Heart left ventricle (tissue), 16 donors: ENCODE measurements at places on chromosomes 13 and 19.

DNA sequence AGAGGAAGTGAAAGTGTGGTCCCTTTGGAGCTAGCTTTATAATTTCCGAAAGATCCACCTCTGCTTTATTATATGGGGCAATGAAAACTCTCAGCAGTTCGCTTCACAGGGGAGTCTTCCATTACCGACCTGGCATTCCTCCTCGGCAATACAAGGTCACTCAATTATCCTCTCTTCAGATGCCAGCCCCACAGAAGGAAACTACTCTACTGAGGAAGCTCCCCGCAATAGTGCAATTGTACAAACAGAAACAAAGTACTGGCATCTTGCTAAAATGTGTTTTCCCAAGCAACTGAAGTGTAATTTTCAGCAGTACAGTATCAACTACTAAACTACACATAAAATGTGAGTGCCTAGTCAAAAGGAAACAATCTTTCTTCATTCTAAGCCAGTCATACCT, 702.0 kb downstream of the PCDH9 start:
- DNase-seq: no peak

- DNase-seq: no peak
Observed at GRCh38 chr19:29586401-29586800, 19.7 kb upstream of the POP4 start.

GRCh38 chr19:9962623-9963290, 26.4 kb upstream of the OLFM2 start:
- DNase-seq: no peak

DNA sequence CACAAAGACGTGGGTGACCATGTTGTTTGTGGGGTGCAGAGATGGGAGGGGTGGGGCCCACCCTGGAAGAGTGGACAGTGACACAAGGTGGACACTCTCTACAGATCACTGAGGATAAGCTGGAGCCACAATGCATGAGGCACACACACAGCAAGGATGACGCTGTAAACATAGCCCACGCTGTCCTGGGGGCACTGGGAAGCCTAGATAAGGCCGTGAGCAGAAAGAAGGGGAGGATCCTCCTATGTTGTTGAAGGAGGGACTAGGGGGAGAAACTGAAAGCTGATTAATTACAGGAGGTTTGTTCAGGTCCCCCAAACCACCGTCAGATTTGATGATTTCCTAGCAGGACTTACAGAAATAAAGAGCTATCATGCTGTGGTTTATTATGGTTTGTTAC, 5.6 kb downstream of the KLK2 start:
- DNase-seq: no peak

DNA sequence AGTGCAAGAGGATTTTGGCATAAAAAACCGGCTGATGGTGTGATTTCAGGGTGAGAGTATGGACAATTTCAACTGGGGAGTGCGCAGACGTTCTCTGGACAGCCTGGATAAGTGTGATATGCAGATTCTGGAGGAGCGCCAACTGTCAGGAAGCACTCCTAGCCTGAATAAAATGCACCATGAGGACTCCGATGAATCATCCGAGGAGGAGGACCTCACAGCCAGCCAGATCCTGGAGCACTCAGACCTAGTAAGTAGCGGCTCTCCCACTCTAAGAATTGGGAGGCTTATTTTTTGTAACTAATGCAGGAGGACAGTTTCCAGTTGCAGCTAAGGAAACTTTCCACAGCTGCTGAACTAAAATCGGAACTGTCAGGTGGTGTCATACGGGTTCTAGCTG, 53.6 kb downstream of the ZAR1L start:
- DNase-seq: peak; percentile 90

DNA sequence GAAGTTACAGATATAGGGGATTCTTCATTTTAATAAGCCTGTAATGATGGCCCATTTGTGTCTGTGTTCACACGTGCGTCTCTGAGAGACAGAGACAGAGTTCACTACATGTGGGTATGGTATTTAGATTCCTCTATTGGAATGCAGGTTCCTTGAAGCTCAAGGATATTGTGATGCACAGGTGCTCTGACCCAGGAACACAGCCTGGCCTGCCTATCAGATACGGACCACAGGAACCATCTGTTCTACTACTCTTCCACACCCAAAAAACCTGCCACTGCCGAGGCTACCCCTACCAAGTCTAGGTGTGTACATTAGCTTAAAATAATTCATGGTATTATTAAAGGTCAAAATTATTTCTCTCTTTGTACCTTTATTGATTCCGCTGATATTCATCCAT, 289.2 kb downstream of the ATP8A2 start:
- no peak for DNase-seq

- peak; percentile 36 for DNase-seq
Observed at GRCh38 chr19:42420055-42420544, 7.1 kb downstream of the LIPE start.

DNA sequence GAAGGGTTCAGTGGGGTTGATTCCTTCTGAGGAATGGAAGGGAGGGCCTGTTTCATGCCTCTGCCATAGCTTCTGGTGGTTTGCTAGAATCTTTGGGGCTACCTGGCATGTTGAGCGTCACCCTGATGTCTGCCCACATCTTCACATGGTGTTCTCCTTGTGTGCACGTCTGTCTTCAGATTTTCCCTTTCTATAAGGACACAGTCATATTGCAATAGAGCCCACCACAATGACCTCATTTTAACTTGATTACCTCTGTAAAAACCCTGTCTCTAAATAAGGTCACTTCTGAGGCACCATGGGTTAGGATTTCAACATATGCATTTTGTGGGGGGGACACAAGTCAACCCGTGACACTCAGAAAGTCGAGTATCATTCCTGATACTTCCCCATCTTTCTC, 257.9 kb downstream of the COG6 start:
- DNase-seq: no peak

- no peak for DNase-seq
Observed at GRCh38 chr13:45702088-45702487, at the start of gene CBY2. Gene CBY2 (plus strand): TSS chr13:45702320. CDS start chr13:45702391, 71 bp downstream.

DNA sequence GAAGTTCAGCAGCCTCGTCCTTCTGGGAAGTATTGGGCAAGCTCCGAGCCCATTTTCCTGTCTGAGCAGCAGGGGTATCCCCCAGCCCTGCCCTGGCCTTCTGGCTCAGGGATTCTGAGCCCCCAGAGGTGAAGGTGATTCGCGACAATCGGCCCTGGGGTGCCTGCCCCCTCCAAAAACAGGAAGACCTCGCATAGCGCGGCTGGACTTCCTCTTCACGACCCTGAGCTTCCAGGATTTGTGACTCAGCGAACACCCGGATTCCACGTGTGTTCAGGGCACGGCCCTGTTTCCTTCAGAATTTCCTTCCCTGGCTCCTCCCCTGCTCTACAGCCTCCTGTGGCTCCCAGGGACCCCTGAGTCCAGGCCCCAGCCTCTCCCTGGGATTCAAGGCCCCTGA, at the start of gene SEMA6B:
SEMA6B (minus strand) TSS at position 116 of the 400 bp plus-strand sequence. CDS start 1,227 bp downstream, outside the sequence.
- DNase-seq: peak; percentile 67

DNA sequence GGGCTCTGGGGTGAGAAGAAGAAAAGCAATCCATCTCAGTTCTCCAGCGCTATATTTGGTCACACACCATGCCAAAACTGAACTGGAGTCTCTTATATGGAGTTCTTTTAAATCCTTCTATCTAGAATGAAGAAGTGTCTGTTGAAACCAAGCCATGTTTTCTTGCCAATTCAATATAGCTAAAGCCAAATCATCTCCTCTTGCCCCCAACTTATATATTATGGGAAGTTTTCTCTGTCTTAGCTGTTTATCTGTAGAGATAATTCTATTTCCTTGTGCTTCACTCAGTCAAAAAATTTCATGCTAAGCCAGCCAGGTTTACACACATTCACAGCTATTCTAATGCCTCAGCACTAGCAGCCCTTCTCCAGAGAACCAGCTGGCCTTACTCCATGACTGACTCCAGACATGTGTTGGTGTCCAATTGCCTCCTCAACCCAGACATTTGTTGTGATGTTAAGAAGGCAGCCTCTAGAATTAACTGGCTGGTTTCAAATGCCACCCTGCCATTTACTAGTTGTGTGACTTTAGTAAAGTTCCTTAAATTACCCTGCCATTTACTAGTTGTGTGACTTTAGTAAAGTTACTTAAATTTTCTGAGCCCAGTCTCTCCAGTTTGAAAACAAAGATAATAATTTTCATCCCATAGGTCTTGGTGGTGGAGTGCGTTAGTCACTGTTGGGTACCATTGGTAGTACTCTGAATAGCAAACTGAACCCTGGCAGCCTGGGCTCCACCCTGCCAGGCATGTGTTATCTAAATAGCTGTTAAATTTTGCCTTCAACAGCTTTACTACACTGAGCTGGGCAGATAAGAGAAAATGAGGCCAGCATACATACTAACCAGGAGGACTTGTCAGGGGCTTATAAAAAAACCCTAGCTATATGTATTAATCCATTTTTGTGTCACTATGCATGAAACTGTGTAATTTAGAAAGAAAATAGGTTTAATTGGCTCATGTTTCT, 525.1 kb downstream of the LMO7 start:
- DNase-seq: no peak

GRCh38 chr13:111597618-111598017, 277.2 kb downstream of the TEX29 start:
- no peak for DNase-seq

- DNase-seq: no peak
Observed at GRCh38 chr19:10724573-10725071, 6.7 kb downstream of the DNM2 start.

- no peak for DNase-seq
Observed at GRCh38 chr19:6069268-6069791, 41.0 kb downstream of the RFX2 start.

GRCh38 chr13:105231579-105231978, 1303.9 kb downstream of the EFNB2 start:
- DNase-seq: no peak

- no peak for DNase-seq
Observed at GRCh38 chr19:48603001-48603400, 3.5 kb upstream of the SPACA4 start.

DNA sequence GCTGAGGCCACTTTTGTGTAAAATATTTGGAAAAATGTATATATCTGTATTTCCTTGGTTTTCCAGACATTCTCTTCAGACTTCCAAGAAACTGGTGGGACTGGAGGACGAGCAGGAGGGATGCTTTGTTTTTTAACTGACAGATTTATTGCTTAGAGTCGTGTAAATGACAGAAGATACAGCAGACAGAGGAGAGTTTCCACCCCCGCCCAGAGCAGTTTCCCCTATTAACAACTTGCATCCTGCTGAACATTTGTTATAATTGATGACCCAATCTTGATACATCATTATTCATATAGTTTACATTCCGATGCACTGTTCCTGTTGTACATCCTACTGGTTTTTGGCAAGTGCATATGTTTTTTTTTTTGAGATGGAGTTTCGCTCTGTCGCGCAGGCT, 7.1 kb upstream of the DOCK6 start:
- DNase-seq: no peak

DNA sequence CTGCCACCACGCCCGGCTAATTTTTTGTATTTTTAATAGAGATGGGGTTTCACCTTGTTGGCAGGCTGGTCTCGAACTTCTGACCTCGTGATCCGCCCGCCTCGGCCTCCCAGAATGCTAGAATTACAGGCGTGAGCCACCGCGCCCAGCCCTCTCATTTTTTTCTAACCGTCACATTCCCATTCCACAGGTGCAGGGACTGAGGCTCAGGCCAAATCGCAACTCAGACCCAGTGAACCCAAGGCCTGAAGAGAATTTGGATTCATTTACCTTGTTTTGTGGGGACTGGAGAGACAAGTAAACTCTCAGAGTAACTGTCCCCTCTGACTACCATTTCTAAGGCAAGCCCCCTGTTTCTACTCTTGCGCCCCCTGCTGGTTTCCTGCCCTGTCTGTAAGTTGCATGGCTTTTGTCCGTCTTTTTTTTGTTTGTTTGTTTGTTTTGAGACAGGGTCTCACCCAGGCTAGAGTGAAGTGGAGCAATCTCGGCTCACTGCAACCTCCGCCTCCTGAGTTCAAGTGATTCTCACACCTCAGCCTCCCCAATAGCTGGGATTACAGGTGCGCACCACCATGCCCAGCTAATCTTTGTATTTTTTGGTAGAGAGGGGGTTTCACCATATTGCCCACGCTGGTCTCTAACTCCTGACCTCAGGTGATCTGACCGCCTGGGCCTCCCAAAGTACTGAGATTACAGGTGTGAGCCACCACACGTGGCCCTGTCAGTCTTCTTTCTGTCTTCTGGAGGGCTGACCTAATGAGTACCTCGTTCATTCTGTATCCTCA, 2.3 kb upstream of the STRN4 start:
- DNase-seq: no peak

GRCh38 chr13:78241278-78241919, 322.8 kb upstream of the EDNRB start:
- DNase-seq: no peak

DNA sequence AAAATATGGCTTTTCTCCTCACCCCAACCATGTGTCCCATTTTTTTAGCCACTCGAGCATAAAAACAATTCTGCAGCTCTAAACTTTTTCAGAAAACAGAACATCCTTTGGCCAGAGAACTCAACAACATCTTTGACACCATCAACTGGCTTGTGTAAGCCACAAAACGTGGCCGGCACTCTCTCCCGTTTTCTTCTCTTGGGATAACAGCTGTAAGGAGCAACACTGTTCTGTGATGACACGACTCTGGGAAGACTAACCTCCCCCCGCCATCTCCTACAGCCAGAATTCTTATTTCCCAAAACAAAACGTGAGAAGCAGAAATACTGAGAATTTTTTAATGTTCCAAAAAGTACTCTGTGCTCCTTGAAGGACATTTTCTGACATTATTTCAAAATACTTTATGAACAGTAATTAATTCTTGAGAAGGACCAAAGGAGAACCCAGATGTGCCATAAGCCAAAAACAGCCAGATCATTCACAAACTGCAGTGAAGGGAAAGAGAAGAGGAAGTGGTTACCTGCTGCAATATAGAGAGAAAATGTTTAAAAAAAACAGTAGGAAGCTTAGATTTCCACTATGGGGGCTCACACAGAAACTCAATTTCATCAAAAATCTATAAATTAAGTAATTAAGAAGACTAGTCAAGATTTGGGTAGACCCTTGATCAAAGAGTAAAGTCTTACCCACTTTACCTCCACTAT, 25.8 kb downstream of the COL4A1 start:
- peak; percentile 70 for DNase-seq

DNA sequence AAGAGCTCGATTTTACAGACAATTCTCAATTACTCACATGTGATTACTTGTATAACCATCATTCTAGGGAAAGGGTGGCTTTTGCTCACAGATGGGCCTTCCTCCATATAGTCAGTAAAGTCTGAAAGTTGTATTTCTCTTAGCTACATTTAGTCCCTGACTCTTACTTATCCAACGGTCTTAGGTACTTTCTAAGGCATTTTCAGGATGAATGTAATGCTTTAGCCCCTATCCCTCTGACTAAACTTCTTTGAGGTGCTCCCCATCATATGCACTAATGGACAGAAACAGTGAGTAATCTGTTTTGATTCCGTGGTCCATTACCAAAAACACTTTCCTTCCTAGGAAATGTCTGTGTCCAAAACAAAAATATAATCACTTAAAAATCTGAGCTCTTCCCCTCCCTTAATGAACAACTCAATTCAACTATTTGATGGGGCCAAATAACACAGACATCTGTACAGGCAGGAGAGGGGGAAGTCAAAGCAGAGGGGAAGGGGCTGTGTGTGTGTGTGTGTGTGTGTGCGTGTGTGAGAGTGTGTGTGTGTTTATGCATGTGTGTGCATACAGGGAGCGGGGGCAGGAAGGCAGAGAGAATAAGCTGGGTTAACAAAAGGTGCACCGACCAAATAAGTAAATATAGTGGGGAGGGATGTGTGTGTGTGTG, 84.9 kb downstream of the USP12 start:
- DNase-seq: no peak

- DNase-seq: no peak
Observed at GRCh38 chr19:14088634-14089411, 1.7 kb downstream of the SAMD1 start.
